ENCODE measurements at places on chromosomes 11 and 22.

- peak; percentile 23 for DNase-seq
Observed at GRCh38 chr11:130434521-130435223, 6.3 kb upstream of the ADAMTS8 start.

DNA sequence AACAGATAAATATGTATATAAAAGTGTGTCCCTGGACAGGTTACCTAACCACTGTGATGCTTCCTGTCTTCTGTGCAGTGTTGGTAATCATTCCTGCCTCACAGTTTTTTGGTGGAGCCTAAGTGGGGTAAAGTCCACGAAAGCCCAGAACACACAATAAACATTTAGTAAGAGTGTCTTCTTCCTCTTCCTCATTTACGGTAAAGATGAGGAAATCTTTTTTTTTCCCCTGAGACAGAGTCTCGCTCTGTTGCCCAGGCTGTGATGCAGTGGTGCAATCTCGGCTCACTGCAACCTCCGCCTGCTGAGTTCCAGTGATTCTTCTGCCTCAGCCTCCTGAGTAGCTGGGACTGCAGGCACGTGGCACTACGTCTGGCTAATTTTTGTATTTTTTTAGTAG, 117.1 kb downstream of the LDLRAD3 start:
- no peak for DNase-seq

- DNase-seq, result no peak
Observed at GRCh38 chr11:105000167-105000566, 22.8 kb downstream of the CASP5 start.

GRCh38 chr11:71267807-71268421, 15.5 kb upstream of the SHANK2 start:
- no peak for DNase-seq

- DNase-seq, result no peak
Observed at GRCh38 chr11:12812849-12813248, 138.6 kb downstream of the TEAD1 start.

DNA sequence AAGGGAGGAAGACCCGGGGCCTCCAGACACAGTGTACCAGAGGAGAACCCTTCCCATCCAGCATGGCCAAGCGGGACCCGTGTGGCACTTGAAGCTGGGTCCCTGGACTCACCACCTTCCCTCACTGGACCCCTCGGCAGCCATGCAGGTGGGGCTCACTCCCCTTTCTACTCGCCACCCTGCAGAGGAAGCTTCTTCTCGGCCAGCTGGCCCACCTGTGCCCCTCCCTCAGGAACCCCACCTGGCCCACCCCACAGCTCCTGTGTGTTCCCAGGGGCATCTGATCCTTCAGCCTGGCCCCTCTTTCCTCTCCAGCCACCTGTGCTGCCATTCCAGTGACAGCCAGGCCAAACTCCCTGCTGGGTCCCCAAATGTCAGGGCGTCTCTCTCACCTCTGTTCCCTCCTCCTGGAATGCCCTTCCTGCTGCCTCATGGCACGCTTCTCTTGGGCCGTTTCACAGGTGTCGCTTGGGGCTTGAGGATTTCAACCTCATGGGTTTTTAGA, 38.0 kb downstream of the IGF2 start:
- no peak for DNase-seq

- DNase-seq, result no peak
Observed at GRCh38 chr11:73660497-73661034, 14.2 kb downstream of the PLEKHB1 start.

DNA sequence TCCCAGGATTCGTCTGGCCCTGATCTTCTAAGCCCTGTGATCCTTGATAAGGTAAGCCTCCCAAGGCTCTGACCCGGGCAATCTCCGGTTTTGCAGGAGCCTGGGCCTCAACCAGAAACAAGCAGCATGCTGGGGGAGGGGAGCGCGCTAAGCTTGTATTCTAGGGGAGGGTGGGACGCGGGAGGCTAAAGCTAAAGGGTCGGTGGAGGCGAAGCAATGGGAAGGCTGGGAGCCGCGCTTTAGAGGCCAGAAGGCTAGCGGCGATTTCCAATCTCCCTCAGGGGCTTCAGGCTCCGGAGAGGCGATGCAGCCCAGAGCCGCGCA, 753 bp downstream of the PTPN5 start:
- DNase-seq, result no peak

DNA sequence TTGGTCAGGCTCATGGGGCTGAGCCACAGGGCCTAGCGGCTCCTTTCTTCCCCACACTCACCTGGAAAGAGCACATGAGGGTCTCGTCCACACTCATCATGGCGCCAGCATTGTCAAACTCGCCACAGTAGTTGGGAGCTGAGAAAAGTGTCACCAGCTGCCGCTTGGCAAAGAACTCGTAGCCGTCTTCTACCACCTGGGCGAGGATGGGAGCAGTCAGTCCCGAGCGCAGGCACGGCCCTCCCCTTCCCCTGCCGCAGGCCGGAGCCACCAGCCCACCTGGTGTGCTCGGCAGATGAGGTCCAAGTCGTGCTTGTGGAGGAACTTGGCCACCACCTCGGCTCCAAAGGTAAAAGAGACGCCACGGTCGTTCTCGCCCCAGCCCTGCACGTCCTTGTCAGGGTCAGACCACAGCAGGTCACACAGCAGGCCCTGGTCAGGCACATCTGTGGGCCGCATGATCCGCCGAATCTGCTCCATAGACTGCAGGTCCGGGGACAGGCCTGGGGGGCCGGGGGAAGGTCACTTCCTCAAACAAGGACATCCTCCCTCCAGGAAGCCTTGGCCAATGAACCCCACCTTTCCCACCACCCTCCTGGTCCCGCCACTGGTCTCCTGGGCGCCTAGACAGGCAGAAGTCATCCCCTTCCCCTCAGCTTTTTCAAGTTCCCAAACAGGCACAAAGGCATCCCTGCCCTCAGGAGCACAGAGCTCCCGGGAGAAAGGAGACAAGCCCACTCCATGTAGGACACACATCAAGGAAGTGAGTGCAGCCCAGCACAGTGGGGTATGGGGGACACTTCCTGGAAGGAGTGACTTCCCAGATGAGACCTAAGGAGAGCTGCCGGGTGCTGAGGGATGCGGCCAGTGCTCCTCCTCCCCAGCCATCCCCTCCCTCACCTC, 2.7 kb downstream of the PPP1CA start:
- no peak for DNase-seq

- DNase-seq, result no peak
Observed at GRCh38 chr22:45631841-45632238, 39.8 kb upstream of the ATXN10 start.

GRCh38 chr22:38184788-38185187, 3.2 kb upstream of the PLA2G6 start:
- DNase-seq, result no peak

DNA sequence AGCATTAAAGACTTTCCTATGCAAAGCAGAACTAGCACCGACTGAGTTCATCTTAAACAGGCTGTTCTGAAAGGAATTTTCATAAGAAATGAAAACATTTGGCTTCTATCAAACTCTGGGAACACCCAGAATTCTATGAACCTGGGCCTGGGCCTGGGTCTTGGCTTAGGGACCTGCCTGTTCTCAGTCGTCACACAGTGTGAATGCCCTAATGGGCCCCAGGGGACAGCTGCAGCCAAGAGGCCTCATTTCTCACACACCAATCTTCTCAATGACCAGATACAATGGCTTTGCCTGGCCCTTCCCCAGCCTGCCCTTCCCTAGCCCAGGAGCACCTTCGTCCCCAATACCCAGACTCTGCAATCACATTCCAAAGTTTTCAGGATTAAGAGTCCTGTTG, 234.9 kb upstream of the ARHGAP20 start:
- DNase-seq, result no peak

- DNase-seq, result no peak
Observed at GRCh38 chr11:63612181-63612580, 2.1 kb downstream of the PLAAT3 start.

DNA sequence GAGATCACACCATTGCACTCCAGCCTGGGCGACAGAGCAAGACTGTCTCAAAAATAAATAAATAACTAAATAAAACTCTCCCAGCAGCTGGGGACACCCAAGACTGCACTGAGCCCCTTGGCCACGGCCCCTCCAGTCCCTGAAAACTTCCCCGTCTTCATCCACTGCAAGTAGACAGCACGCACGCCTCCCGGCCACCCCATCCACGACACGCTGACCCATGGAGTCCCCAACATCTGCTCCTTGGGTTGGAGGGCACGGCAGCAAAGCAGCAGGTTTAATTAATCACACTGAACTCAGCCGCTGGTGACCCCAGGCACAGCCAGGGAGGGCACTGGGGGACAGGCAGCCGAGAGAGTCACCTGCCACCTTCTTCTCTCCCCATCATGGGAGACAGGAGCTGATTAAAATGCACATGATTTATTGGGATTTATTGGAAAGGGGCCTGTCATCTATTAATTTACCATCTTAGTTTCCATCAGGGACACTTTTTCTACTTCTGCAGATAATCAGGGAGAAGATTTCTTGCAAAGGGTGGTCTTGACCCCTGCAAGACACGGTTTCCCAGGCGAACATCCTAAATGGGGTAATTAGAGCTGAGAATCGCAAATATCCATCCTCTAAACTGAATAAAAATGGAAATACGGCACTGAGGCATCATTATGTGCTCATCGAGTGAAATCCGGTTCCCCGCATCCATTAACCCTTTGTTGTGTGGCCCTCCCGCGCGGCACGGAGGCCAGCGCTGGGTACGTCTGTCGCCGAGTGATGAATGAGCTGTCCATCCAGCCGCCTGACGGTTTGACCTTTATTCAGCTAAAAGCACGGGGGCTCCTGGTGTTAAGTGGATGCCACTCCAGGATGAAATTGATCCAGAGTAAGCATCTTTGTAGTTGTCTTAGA, 178.3 kb downstream of the BRD1 start:
- DNase-seq, result no peak

DNA sequence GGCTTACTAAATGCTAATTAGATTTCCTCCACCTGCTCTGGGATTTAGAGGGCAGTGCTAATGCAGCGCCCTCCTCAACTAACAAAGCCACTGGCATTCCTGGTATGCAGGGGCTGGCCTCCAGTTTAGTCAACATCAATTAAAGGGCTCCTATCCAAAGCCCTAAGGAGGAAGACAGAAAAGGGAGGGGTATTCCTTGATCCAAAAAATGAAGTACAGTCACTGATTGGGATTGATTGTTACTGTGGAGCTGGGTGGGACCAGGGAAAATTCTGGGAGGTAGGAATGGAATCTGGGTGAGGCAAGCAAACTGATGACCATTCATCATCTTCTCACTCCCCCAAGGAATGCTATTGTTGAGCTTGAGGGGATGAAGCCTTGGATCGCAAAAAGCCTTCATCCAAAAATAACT, 52.2 kb downstream of the GAB2 start:
- no peak for DNase-seq

GRCh38 chr11:61163714-61164605, 2.7 kb upstream of the VPS37C start:
- no peak for DNase-seq

DNA sequence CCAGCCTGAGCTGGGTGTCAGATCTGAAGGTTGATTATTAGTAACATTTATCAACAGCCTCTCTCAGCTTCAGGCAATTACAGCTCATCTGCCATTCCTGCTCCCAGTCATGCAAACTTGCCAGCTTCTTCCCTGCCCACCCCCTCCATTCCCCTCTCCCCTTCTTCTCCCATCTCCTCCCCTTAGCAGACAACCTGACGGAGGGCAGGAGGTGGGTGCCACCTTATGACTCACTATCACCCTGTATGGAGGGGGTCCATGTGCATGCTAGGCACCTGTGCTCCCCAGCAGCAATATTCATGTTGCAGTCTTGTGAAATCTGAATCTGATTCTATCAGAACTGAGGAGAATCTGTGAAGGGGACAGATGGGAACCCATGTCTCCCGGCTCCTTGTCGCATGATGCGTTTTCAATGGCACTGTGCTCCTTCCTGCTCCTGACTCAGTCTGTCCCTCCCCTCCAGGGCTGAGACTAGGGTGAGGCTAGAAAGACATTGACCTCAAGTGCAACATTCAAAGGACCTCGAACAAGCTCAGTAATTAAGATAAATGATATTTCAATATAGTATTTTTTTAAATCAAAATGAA, 46.3 kb upstream of the TUB start:
- no peak for DNase-seq

DNA sequence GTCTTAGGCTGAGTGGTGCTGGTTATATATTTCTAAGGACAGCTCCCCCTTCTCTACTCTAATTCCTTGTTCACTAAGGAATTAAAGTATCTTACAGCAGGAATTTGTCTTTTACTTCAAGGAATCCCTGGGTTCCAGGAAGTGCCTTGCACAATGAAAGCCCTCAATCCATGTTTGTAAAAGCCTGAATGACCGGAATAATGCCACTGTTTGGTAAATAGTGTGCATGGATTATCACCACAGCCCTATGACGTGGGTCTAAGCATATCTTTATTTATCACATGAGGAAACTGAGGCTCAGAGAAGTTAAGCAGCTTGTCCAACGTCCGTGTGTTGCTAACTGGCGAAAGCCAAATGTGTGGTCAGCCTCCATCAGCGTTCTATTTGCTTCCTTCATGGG, 135.7 kb upstream of the NAV2 start:
- no peak for DNase-seq

- no peak for DNase-seq
Observed at GRCh38 chr11:112229746-112230433, 3.7 kb downstream of the PTS start.

- no peak for DNase-seq
Observed at GRCh38 chr22:47888817-47889216, 1126.4 kb downstream of the TBC1D22A start.

DNA sequence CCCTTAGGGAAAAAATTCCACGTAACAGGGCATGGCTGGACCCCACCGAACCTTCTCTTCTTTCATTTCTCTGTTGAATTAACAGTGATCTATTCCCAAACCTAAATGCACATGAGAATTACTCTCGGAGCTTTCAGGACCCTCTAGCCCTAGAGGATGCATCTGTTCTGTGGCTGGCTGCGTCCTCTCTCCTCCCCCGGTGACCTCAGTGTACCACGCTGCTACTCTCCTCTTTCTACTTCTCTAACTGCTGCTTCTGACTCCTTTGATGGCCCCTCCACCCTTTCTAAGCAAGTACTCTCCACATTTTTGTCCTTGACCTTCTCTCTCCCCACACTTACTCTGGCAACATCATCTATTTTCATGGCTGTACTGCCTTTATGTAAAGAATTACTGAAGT, 12.1 kb upstream of the APOA1 start:
- DNase-seq, result no peak

- DNase-seq, result no peak
Observed at GRCh38 chr11:122664188-122664587, 8.7 kb downstream of the UBASH3B start.

DNA sequence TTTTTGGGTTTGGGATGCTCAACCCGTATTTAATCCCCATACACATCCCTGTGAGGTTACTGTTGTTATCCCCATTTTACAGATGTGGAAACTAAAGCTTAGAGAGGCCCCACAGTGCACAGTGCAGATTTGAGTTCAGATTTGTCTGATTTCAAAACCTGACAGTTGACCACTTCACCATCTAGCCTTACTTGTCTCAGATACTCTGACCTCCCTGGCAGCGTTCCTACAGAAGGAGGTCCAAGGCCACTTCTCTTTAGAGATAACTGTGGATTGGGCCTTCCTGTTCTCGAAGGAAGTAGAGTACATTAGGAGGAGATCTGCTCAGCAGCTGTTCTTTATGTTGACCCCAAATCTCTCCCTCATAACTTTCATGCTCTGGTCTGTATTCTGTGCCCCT, 46.7 kb upstream of the CTTN start:
- DNase-seq, result no peak

GRCh38 chr22:33919391-33920196, 682 bp downstream of the LARGE1 start:
- no peak for DNase-seq

- no peak for DNase-seq
Observed at GRCh38 chr11:17571431-17572358, 24.6 kb downstream of the OTOG start.

Data from stimulated activated CD8-positive, alpha-beta memory T cell treated with anti-CD3 and anti-CD28 coated beads, Interleukin-7, amount 100 ng/mL, for 1 hour (primary cell).